ENCODE measurements at places on chromosomes 1 and 21.

- no peak for DNase-seq
Observed at GRCh38 chr1:59137276-59137615, 159.6 kb upstream of the FGGY start.

GRCh38 chr1:40171036-40171435 lies 9.8 kb downstream of the RLF start:
- DNase-seq, result no peak

GRCh38 chr1:218444588-218444987 lies 99.5 kb downstream of the TGFB2 start:
- no peak for DNase-seq

- no peak for DNase-seq
Observed at GRCh38 chr1:19165501-19165900, 44.6 kb downstream of the UBR4 start.

GRCh38 chr1:226655251-226656163 lies 83.6 kb downstream of the ITPKB start:
- no peak for DNase-seq

GRCh38 chr1:31335007-31335406 lies 37.9 kb downstream of the FABP3 start:
- no peak for DNase-seq

GRCh38 chr1:20390589-20391331 lies 95.2 kb downstream of the CAMK2N1 start:
- DNase-seq, result no peak

DNA sequence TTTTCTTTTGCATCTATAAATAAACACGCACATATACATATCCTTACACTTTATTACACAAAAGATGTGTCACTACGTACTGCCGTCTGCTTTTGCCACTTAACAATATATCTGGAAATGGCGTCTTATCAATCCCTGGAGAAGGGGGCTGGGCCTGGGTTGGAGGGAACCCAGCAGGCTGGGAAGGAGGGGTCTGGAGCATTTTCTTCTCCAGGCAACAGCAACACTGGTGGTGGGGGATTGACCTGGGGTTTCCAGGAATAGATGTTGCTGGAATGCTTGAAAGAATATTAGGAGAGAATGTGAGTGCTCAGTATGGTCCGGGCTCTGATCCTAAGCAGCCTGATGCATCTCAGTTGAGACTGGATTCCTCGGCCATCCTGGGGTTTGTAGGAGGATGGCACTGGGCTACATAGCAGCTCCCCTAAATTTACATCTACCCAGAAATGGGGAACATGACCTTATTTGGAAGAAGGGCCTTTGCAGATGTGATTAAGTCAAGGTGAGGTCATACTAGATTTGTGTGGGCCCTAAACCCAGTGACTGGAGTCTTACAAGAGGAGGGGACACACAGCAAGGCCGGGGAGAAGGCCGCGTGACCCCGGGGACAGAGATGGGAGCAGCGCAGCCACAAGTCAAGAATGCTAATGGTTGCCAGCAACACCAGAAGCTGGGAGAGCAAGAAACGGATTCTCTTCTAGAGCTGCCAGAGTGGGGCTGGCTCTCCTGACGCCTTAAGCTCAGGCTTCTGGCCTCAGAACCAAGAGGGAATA lies 98.6 kb downstream of the SIK1 start:
- DNase-seq, result no peak

DNA sequence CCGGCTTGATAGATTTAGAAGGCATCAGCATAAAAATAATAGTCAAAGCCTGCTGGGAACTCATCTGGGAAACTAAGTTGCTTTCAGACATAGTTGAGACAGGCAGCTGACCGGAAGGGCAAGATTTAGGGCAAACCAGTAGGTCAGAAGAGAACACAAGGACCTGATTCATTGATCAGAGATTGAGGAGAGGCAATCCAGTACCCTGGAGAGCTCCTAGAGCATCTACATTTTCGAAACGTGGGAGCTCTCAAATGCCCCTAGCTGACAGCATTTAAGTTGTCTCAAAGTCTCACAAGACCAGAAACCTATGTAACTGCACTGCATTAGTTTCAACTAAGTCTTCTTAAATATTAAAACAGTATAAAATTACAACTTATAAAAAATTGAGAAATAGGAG lies 22.9 kb upstream of the MTF2 start:
- no peak for DNase-seq

- no peak for DNase-seq
Observed at GRCh38 chr1:153540394-153541361, at the start of gene S100A5. S100A5 (minus strand) TSS chr1:153540934; CDS start chr1:153540191, 743 bp downstream.

- DNase-seq, result no peak
Observed at GRCh38 chr1:67787746-67788145, 45.5 kb downstream of the GNG12 start.

DNA sequence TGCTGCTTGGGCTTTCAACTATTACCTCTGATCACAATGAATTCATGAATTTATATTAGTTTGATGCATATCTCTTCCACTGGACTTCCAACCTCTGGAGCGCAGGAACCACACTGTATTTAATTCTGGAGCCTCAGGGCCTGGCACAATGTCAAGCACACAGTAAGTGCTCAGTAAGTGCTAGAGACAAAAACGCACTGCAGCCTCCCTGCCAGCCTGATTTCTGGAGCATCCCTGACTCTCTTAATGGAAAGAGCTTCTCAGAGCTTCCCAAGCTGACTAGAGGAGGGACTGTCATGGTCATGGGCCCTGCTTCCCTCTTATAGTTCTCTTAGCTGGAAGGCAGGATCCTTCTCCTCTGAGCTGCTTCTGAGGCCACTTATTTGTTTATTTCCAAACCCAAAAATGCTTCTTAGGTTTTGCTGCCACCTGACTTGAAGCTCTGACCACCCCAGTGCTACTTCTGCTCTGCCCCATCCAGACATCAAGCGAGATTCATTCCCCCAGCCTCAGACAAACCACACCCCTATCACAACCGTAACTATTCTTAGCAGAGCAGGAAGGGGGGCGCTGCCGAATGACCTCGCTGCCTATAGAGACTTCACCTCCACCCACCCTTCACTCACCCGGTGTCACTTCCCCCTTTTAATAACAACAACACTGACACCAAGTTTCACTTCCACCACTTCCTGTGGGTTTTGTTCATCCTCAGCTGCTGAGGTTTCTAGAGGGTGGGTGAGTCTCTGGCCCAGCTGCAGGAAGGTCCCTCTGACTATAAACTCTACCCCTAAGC lies 33.6 kb downstream of the NUAK2 start:
- DNase-seq, result no peak

DNA sequence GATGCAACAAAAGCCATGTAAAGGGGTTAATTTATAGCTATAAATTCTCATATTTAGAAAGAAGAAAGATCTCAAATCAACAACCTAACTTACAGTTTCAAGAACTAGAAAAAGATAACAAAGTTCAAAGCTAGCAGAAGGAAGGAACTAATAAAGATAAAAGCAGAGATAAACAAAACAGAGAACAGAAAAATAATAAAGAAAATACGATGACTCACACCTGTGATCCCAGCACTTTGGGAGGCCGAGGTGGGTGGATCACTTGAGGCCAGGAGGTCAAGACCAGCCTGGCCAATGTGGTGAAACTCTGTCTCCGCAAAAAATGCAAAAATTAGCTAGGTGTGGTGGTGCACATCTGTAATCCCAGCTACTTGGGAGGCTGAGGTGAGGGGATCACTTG lies 12.4 kb upstream of the TMEM183A start:
- DNase-seq, result no peak

Measured in type B pancreatic cell (in vitro differentiated cells).